ENCODE measurements at places on chromosomes 4 and X.

- DNase-seq, result no peak
Measured at GRCh38 chr4:3508542-3508941, 23.7 kb downstream of the LRPAP1 start.

DNA sequence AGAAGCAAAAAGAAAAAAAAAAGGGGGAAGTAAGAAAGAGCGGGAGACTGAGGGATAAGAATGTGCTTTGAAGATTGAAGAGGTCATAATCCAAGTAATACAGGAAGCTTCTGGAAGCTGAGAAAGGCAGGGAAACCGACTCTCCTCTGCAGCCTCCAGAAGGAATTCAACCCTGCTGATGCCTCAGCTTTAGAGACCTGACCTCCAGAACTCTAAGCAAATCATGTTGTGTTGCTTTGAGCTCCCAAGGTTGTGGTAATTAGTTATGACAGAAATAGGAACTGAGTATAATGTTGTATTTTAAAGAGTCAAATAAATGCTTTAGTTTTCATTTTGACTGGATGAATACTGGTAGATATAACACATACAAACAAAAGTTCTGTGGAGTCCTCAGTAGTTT is 48.0 kb upstream of the FAT1 start:
- no peak for DNase-seq

DNA sequence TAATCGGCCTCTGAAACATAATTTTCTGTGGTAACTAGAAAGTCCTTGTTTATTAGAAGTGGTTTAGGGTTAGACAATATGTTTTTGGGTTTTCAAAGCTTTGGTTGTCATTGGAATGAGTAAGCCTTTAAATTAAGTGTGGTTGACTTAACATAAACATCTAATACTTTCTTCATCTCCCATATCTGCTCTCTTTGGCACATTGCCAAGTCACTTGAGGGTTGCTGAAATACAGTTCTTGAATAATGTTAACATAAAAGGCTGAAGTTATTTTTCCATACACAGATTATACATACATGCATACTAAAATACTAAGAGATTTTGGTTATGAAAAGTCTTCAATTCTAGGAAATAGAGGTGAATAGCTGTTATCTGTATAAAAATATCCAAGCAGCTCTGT is 241.7 kb upstream of the BMP3 start:
- DNase-seq, result no peak

DNA sequence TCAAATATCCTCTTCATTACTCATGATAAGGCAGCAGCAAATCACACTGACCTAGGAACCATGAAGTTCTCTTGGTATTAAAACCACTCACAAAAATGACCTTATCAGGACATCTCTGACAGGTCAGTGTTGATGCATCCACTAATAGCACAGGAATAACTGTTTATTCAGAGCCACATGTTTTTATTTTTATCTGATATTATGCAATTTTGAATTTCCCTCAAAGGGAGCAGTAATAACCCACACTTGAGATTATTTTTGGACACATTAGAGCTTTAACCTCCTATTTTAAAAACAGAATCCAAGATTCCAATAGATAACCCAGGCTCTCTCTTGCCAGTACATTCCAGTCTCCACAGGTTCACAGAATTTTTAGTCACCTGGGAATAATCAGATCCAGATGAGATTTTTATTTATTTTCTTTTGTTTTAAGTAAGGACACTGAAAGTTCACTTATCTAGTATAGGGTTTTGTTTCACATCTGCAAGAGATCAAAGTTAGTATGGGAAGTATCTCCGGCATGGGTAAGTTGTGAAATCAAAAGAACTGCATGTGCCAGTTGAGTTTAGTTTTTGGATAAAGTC is 36.3 kb upstream of the MYOZ2 start:
- no peak for DNase-seq

DNA sequence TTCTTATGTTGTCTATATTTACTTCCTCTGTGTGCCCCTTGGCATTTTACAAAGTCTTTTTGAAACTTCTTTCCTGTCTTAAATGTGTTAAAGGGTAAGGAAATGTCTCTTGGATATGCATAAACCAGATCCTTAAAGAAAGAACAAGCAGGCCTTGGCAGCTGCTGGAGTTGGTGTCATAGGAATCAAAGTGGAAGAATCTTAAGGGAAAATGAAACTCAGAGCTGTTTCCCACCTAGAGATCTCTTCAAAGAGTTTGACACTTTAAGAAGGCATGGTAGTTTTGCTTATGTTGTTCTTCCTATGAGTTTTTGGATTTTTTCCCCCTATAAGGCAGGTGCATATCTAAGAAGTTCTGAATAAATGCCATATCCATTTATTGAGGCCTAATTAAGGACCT is 37.0 kb upstream of the CWH43 start:
- DNase-seq, result no peak

- no peak for DNase-seq
Measured at GRCh38 chrX:54066841-54067240, 22.6 kb upstream of the PHF8 start.

All from cortex of kidney (tissue), 1 donor.